Sciatic nerve (tissue), 2 donors: ENCODE measurements at places on chromosomes 5 and 9. TPM values are rescaled to one million over a fixed set of nuclear protein-coding genes. Genes with fewer than 3 reads are reported as not detected.

WNT8A gene
- total RNA-seq, result not detected

PCDHA4 gene
- total RNA-seq, result 0.85 TPM

PCDH1 gene
- total RNA-seq, result 36.4 TPM

PCDHAC2 gene
- total RNA-seq, result 2.4 TPM

MTX3 gene
- 20.7 TPM for total RNA-seq

DNA sequence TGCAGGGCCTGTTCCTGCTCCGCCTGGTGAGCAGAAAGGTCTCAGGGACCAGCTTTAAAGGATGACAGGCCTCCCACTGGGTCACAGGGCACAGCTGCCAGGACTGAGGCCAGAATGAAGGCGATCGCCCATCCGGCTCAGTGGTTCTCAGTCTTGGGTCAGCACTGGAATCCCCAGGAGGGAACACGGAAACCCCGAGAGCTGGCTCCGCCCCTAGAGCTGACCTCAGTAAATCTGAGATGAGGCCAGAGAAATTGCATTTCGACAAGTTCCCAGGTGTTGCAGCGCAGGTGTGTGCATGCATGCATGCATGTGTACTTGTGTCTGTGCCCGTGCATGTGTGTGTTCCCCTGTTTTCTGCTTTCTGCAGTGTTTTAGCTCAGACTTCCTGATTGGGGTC lies 47.2 kb upstream of the KCNMB1 start:
- DNase-seq, result no peak

GRCh38 chr9:132879457-132880323 lies 992 bp downstream of the SPACA9 start:
- DNase-seq, result no peak

DNA sequence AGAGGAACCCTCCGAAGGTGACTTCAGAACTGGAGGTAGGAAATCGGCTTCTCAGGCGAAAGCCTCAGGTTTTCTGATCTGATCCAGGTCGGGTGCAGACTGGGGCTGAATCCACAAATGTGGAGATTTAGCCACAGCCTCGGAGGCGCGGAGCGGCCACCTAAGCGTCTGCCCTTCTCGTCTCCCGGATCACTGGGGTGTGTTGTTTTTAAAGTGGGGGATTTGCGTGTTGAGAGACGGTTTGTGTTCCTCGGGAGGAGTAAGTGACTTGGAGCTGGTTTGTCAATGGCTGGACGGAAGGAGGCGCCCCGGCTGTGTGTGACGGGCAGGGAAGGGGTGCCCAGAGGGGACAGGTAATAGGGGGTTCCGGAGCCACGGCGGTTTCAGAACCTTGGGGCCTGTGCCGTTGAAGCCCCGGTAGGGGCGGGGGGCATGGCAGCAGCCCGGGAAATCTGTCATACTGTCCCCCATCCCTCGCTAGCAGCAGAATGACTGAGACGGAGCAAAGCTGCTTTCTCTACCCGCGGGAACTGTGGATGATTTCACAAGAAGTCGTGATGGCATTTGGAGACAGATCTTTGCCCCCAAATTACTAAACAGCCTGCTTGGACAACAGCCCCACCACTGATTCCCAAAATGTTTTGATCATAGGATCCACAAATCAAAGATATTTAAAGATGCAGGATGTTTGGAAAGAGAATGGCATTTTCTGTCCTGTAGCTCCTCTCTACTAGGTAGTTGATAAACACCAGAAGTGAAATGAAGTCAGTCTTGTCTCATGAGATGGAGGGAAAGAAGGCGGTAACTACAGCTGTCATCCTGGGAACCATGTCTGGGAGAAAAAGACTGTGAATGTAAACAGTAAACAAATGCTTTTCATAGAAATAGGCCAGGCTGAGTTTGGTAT lies 216.5 kb downstream of the PDZD2 start:
- DNase-seq, result peak; percentile 75

DNA sequence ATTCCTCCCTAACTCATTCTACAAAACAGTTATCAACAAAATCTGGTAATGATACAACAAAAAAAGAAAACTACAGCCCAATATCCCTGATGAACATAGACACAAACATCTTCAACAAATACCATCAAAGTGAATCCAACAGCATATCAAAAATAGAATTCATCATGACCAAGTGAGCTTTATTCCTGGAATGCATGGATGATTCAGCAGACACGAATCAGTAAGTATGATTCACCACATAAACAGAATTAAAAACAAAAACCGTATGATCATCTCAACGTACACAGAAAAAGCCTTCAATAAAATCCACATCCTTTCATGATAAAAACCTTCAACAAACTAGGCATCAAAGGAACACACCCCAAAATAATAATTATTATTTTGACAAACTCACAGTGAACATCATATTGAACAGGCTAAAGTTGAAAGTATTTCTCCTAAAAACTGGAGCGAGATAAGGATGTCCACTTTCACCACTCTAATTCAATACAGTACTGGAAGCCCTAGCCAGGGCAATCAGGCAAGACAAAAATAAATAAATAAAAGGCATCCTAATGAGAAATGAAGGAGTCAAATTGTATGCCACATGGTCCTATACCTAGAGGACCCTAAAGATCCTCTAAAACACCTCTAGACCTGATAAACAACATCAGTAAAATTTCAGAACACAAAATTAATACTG lies 305.1 kb upstream of the RGMB start:
- no peak for DNase-seq

DNA sequence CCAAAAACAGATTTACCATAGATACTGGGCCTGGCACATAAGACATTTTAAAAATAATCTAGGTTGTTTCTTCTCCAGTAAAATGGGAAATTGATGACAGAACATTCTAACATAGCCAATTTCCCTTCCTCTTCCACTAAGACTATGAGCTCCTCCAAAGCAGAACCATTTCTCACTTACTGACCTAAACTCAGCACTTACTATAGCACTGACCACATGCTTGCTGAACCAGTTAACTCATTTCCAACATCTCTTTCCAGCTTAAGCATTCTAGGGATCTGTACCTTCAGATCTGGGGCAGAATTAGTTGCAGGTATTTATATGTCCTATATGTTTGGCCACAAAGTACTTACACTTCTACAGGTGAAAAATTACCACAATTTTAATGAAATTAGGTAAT lies 58.9 kb downstream of the TTC39B start:
- DNase-seq, result no peak

DNA sequence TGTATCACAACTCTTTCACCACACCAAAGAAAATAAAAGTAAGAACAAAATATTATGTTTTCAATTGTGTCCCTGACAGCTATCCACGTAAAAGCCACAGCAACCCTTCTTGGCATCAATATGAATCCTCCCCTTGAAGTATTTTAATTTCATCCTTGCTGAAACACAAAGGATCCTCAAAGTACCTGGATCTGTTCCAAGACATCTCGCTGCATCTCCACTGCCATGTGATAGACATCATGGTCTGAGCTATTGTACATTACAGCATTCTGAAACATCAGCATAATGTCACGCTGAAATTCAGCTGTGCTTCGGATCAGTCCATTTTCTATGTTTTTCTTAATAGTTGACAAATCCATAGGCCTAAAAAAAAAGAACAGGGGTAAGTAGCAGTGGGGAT lies 17.7 kb downstream of the BRD8 start:
- no peak for DNase-seq

DNA sequence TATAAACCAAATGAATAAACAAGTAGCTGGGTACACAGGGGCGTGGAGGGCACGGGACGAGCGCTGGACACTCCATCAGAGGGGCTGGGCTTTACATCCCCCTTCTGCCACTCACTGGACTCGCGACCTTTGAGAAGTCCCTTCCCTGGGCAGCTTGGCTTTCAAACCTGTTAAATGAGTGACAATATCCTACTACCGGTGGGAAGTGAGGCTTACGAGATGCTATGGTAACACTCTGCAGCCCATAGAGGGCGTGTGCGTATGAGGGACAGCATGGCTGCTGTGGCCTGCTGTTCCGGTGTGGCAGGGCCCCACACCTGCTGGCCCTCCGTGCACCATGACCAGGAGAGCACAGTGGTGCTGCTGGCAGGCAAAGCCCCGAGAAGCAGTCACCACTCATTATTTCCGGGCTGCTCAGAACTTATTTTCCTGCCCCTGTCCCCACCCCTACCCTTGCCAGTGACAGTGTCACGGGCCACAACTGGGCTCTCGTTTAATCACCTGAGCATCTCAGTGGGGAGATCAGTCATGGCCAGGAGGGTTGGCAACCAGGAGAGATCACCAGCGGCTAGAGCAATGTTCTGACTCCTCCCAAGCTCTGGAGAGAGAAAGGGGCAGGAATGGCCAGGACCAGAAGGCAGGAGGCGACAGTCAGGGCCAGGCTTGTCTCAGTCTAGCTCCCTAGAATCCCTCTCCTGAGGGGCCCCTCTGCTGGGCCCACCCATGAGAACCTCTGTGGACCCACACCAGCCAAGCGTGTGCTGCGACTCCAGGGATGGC lies 10.5 kb downstream of the CLTB start:
- no peak for DNase-seq

GRCh38 chr5:163508753-163509152 lies 3.3 kb downstream of the MAT2B start:
- no peak for DNase-seq

DNA sequence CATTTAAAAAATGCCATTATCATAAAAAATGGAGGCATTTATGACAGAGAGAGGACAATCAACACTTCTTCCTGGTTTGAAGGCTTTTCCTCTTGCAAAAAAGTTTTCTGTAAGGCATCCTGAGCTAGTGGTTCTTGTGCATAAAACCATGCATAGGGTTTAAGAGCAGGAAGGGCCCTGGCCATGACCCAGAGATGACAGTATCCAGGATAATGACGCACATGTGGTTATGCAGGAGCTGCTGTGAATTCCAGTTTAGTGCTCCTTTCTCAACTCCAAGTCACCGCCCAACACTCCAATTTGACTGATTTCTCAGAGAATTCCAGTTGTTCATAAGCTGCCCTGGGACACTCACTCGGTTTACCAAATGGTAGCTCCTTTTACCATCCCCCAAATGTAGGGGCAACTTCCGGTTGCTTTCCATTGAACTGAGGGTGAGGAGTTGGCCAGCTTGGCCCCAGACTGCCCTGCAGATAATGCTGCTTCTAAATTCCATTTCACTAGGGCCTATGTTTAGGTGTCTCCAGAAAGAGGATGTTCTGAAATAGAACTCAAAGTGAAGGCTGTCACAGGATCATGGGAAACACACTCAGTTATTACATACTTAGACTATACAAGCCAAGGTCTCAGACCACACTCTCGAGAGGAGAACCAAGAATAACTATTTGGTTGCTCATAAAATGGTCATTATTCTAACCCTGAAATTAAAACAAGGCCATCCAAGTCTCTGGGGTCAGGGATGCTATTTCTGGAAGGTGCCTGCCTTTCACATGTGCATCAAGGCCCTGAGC lies 179.1 kb downstream of the SLIT3 start:
- no peak for DNase-seq

GRCh38 chr9:130824079-130824478 lies 11.0 kb upstream of the ABL1 start:
- no peak for DNase-seq

DNA sequence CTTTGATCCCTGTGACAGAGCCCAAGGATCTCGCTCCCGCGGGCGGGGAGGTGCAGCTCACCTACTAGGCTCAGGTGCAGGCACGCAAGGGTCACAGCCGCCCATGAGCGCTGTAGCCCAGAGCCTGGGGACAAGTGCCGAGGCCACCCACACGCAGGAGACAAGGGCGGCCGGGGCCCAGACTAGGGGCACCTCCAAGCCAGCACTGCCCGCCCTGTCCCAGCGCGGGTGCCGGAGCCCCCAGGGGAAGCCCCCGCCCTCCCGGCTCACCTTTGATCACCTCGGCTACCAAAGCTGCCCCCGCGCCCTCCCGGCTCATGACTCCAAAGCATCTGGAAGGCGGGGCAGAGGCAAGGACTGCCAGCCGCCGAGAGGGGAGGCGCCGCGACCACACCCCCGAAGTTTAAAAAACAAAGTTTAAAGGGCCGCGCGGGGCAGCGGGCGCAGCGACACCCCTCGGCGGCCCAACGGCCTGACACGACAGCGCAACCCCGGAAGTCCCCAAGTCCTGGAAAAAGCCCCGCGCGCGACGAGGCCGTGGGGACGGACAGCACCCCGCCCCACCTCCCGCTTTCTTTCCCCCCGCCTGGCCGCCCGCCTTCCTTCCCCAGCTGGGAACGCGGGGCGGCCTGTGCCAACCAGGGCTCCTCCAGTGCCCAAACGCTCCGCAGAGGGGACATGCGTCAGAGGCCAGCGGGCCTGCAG lies 53.0 kb downstream of the CDC14B start:
- peak; percentile 88 for DNase-seq

DNA sequence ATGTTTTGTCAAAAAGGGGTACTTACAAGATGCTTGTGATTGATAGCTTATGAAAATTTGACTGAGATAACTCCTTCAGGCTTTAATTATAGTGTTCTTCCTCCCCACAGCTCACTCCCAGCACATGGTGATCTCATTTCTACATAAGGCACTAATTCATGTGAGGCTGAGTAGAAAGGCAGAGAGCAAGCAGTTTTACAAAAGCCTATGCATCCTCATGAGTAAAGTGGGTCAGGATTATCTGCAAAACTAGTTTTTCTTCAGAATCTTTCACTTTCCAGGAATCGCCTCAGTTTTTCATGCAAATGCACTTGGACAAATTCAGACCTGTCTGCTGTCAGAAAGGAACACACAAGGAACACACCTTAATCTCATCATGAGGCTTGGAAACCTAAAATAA lies 92.1 kb upstream of the FBN2 start:
- no peak for DNase-seq

DNA sequence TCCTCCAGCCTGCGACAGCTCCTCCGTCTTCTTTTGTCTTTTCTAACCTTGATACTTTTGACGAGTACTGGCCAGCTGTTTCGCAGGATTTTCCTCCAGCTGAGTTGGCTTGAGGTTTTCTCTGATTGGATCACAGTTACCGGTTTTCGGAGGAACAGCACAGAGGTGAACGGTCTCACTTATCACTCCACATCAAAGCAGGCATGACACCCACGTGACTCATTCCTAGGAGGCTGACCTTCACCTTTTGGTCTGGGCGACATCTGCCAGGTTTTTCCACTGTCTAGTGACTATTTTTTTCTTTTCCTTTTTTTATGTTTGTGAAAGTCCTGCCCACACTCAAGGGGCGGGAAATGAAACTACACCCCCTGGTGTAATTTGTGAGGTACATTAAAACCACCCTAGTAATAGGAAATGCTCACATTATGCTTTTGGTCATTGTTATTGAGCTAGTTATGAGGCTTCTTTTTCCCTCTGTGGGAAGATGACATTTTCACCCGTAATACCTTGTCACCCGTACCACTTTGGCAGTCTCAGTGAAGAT lies 319.2 kb downstream of the GADD45G start:
- no peak for DNase-seq

DNA sequence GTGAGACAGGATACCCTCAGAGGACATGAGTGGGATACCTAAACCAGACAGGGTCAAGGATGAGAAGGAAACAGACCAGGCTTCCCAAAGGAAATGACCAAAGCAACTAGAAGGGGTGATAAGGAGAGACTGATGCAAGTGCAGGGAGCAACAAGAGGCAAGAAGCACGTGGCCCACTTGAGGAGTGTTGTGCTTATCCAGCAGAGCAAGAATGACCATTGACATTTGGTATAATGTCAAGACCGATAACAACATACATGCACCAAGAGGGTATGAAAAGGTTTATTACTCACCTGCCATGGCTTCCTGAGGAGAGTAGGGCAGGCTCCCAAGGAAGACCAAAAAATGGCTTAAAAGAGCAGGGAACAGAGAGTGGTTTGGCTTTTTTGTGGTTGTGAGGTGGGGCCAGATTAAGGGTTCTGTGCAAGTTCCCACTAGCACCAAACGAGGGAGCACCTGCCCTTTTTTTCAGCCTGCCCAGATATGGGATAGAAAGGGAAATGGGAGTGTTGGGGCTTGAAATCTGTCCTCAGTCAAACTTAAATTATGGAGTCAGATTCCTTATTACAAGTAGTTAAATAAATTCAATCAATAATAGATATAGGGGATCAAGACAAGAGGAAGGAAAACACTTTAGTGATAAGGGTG lies 513.6 kb downstream of the RASEF start:
- DNase-seq, result no peak
